ENCODE measurements at places on chromosomes 11 and 22. TPM values are rescaled to one million over a fixed set of nuclear protein-coding genes. Genes with fewer than 3 reads are reported as not detected.

- H3K4me1 ChIP-seq = no peaks in the 10 kb centered on the region
- no peak overlapping the region for H3K27ac ChIP-seq
- H3K36me3 ChIP-seq = no peaks in the 10 kb centered on the region
- H3K27me3 ChIP-seq = no peaks in the 10 kb centered on the region
- no peak overlapping the region for H3K4me3 ChIP-seq
- DNase-seq = no peak
Observed at GRCh38 chr11:91435694-91436395, 788.8 kb upstream of the FAT3 start.

GRCh38 chr22:19478901-19479354 is at the start of gene UFD1:
Gene UFD1, minus strand, starts transcription at chr22:19479193. Its CDS starts 108 bp downstream, at chr22:19479085.
- H3K27ac ChIP-seq = peak within 1 kb of the TSS; percentile 91
- H3K4me3 ChIP-seq = peak within 1 kb of the TSS; percentile 82
- no peaks in the 10 kb centered on the region for H3K36me3 ChIP-seq
- peaks cover 8% of the 10 kb centered on the region for H3K4me1 ChIP-seq

- DNase-seq = no peak
- no peak overlapping the region for H3K27ac ChIP-seq
- no peak overlapping the region for H3K4me3 ChIP-seq
- no peaks in the 10 kb centered on the region for H3K36me3 ChIP-seq
- no peaks in the 10 kb centered on the region for H3K4me1 ChIP-seq
- H3K27me3 ChIP-seq = no peaks in the 10 kb centered on the region
Observed at GRCh38 chr11:116366980-116367645, 405.7 kb downstream of the BUD13 start.

- no peak overlapping the region for H3K27ac ChIP-seq
- H3K27me3 ChIP-seq = no peaks in the 10 kb centered on the region
- no peaks in the 10 kb centered on the region for H3K4me1 ChIP-seq
- no peaks in the 10 kb centered on the region for H3K36me3 ChIP-seq
- H3K4me3 ChIP-seq = no peak overlapping the region
Observed at GRCh38 chr22:38601221-38601764, 31.3 kb upstream of the DMC1 start.

DNA sequence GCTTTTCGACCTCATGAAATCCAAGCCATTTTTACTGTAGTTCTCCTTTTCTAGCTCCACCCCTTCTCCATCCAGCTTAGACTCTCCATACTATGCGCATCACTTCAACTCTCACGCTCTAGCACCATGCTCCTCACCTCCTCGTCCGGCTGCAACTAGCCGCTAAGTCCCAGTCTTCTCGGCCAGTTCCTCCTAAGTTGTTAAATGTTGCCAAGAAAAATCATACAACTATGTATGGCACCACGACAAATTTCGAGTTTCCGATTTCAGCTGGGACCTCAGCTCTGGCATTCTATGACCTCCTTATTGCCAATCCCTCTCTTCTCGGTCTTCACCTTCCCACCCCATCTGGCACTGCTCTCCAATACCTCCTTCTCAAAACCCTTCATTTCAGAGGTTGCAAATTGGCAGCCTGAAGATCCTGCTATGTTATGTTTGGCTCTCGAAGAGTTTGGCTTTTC is 1.0 kb downstream of the ZNF70 start:
- peaks cover 3% of the 10 kb centered on the region for H3K36me3 ChIP-seq
- no peak for DNase-seq
- H3K4me3 ChIP-seq = peak overlapping the region; percentile 68
- peaks cover 5% of the 10 kb centered on the region for H3K4me1 ChIP-seq
- H3K27ac ChIP-seq = no peak overlapping the region
- no peaks in the 10 kb centered on the region for H3K27me3 ChIP-seq

GRCh38 chr11:19445771-19446170 is 205.0 kb upstream of the E2F8 start:
- H3K4me3 ChIP-seq = no peak overlapping the region
- no peaks in the 10 kb centered on the region for H3K4me1 ChIP-seq
- no peak for DNase-seq

DNA sequence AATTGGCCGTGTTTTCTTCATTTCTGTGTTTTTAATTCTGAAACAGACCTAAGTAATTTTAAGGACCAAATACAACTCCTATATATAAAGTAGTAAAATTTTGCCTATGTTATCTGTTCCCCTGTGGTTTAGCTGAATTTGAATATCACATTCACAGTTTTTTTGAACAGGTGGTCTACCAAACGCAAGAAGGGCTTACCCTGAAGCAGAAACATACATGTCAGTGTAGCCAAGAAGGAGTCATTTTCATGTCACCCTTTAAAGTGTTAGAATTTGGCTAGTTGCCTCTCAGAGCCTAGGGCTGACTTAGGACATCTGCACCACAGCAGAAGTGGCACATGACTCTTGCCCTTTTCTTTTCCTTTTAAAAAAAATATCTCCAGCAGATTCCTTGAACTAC is 34.3 kb downstream of the MYBPC3 start:
- DNase-seq = no peak
- H3K27ac ChIP-seq = no peak overlapping the region
- no peak overlapping the region for H3K4me3 ChIP-seq
- no peaks in the 10 kb centered on the region for H3K27me3 ChIP-seq
- no peaks in the 10 kb centered on the region for H3K4me1 ChIP-seq
- no peaks in the 10 kb centered on the region for H3K36me3 ChIP-seq

DNA sequence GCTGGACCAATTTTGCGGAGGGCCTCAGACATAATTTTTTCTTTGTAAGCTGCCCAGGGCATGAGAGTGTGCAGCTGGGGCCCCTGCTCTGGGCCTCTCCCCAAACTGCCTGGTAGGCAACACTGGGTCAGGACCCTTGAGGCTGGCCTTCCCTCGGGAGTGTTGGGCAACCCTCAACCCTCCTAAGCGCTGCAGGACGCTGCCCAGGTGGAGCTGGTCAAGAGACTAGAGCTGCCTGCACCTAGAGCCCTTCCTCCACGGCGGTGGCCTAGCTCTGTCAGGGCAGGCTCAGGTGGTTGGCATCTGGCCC is 505 bp upstream of the TMEM132A start:
- DNase-seq = no peak
- peaks cover 5% of the 10 kb centered on the region for H3K4me1 ChIP-seq

DNA sequence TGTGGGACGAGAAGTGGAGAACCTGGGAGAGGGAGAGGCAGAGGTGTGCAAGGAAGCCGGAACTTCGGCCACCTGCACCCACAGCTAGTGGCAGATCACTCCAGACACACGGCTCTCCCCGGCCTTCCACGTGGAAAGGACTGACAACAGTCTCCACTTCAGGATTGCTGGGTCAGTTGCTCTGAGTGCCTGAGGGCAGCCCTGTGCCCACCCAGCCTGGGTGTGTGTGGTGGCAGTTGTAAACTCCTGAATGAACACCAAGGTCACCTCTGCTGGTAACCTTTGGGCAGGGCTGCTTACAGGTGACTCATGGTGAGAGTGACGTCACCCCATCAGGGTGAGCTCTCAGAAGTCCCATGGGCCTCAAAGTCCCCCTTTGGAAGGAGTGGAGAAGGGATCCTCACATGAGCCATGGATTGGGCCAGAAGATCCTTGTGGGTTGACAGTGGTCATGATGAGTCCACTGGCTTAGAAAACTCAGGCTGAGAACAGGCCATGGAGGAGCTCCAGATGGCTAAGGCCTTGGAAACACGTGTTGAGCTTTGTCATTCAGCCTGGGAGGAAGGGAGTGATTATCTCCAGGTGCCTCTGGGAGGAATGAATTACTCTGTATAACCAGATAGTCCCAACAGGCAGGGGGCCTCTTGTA is 71.3 kb downstream of the BCR start:
- H3K27me3 ChIP-seq = no peaks in the 10 kb centered on the region
- H3K27ac ChIP-seq = no peak overlapping the region
- H3K4me1 ChIP-seq = no peaks in the 10 kb centered on the region
- DNase-seq = peak; percentile 62

- H3K4me3 ChIP-seq = no peak overlapping the region
- no peaks in the 10 kb centered on the region for H3K36me3 ChIP-seq
- no peaks in the 10 kb centered on the region for H3K27me3 ChIP-seq
- no peak for DNase-seq
- H3K27ac ChIP-seq = no peak overlapping the region
Observed at GRCh38 chr11:35971841-35972422, 28.1 kb downstream of the LDLRAD3 start.

DNA sequence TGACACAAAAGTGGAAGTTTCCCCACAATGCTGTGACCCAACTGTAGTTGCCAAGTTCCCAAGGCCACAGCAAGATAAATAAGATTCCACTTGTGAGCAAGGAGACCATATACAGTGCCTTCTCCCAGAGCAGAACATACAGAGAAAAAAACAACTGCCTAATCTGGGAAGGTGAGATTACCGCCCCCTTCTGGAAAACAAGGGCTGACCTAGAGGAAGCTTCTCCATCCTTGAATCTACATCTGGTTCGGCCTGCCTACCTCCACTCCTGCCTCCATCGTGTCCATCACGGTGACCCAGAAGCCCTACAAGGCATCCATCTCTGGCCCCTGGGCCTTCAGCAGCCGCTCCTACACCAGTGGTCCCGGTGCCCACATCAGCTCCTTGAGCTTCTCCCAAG is 6.1 kb upstream of the RNASEH2C start:
- no peaks in the 10 kb centered on the region for H3K27me3 ChIP-seq
- no peaks in the 10 kb centered on the region for H3K36me3 ChIP-seq
- H3K4me3 ChIP-seq = no peak overlapping the region

- no peak for DNase-seq
- H3K36me3 ChIP-seq = no peaks in the 10 kb centered on the region
- H3K4me3 ChIP-seq = no peak overlapping the region
- no peaks in the 10 kb centered on the region for H3K27me3 ChIP-seq
Observed at GRCh38 chr11:7170431-7170830, 81.3 kb upstream of the SYT9 start.

DNA sequence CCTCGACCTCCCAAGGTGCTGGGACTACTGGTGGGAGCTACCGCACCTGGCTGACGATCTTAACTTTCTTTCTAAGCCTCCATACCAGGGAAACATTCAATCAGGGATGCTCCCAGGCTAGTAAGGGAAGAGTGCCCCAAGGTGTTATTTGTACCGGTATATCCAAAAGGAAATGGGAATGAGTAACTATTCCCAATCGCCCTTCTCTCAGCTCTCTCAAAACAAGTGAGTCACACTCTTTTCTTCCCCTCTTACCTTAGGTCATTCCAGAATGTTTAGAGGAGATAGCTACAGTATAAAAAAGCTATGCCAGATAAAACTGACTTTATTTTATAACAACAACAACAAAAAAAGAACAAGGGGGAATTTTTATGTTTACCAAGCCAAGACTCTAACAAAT is 13.7 kb downstream of the DCDC1 start:
- no peak overlapping the region for H3K27ac ChIP-seq
- H3K27me3 ChIP-seq = no peaks in the 10 kb centered on the region

GRCh38 chr11:42043312-42043711 is 583.9 kb upstream of the LRRC4C start:
- no peak for DNase-seq
- no peak overlapping the region for H3K27ac ChIP-seq
- no peaks in the 10 kb centered on the region for H3K36me3 ChIP-seq
- H3K27me3 ChIP-seq = no peaks in the 10 kb centered on the region

DNA sequence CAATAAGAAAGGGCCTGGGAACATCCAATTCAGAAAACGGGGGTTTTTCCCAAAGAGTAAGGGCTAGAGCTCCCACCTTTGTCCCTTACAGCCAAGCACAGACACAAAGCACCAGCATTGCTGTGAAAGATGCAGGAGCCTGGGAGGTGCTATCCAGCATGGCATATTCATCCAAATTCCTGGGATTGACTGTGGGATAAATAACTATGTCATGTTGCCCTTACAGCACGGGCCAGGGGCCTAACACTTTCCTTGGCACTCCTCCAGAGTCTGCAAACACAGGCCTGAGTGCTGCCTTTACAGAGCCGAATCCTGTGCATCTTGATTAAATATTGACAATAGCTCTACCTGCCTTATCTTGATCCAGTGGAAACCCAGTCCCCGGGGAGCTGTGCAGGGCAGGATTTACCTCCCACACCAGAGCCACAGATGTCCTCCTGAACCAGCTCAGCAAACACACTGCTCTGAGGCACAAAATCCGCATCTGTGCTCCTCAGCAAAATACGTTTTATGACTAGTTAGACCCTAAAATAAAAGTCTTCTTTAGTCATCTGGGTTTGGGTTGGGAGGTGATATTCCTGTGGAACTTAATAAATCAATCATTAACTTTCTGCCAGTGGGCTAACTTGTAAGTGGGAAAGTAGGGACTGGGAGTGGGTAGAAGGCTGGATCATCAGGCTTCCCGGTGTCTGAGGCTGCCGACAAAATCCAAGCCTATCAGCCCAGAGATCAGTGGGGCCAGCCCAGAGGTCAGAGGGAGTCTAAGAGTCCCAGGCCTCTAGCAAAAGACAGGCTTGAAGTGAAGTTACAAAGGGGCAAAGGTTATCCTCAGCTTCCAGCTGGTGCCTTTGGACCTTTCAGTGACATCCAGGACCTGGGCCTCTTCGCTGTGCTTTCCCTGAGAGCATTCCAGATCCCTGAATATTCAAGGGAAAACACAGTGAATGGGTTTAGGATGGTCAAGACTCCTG is 36.5 kb downstream of the POU2AF3 start:
- H3K4me1 ChIP-seq = peaks cover 4% of the 10 kb centered on the region
- H3K36me3 ChIP-seq = no peaks in the 10 kb centered on the region
- no peaks in the 10 kb centered on the region for H3K27me3 ChIP-seq
- peak; percentile 60 for DNase-seq
- no peak overlapping the region for H3K27ac ChIP-seq

DNA sequence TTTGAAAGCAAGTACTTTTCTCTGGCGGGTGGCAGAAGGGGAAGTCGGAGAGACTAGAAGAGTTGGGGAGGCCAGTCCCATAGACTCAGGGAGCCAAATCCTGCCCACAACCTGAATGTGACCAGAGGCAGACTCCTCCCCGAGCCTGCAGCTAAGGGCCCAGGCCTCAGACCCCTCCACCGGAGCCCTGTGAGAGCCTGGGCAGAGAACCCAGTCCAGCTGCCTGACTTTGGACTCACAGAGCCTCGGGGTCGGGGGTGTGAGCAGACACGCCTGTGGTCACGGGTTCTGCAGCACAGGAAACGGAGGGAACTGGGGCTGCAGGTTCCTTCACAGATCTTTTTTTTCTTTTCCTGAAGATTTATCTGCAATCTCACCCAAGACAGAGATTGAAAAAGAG is 312.3 kb downstream of the CTTN start:
- no peaks in the 10 kb centered on the region for H3K4me1 ChIP-seq
- no peak for DNase-seq
- H3K27ac ChIP-seq = no peak overlapping the region
- no peaks in the 10 kb centered on the region for H3K36me3 ChIP-seq

The KRTAP5-7 gene
- 2.7 TPM for total RNA-seq

The MRGPRF gene
- total RNA-seq = 5.5 TPM

The CHEK2 gene
- total RNA-seq = 24.2 TPM

The SLC22A6 gene
- total RNA-seq = not detected

The SLC5A12 gene
- total RNA-seq = 197 TPM

The CRYBB2 gene
- total RNA-seq = 1.6 TPM

The ACTN3 gene
- not detected for total RNA-seq

The SLC35F2 gene
- total RNA-seq = 28.5 TPM
